ENCODE measurements at places on chromosomes 13 and 19. TPM values are rescaled to one million over a fixed set of nuclear protein-coding genes. Genes with fewer than 3 reads are reported as not detected.

DNA sequence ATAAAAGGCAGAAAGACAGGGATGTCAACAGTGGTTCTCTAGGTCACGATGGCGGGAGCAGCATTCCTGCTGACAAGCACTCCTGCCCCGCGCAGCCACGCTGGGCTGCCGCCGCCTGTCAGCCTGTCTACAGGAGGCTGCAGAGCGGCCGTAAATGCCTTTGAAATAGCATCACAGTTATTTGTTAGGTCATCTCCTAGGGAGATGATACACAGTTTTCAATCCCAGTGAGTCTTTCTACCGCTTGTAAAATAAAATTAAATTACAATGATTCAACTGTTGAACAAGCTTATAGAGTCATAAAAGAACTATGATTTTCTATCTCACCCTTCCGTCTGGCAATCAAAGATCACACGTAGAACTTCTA is 7.3 kb upstream of the SLC7A9 start:
- peak; percentile 35 for DNase-seq

GRCh38 chr13:98919566-98919965 is 58.3 kb downstream of the DOCK9 start:
- no peak for DNase-seq

DNA sequence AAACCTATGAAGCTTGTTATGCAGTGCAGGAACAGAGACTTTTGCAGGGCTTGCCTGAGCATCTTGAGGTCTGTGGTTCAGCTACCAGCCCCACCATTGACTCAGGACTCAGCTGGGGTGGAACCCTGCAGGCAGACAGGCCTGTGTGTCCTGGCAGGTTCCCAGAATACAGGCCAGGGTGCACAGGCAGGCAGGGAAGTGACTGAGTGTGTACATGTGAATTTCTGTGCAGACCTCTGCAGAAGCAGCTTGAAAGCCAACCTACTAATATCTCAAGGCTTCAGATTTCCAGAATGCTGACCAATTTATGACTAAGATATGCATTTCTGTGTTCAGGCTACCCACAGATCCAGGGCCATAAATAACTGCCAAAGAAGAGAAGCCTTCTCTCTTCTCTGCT is 254.4 kb downstream of the DLEU7 start:
- DNase-seq = no peak

DNA sequence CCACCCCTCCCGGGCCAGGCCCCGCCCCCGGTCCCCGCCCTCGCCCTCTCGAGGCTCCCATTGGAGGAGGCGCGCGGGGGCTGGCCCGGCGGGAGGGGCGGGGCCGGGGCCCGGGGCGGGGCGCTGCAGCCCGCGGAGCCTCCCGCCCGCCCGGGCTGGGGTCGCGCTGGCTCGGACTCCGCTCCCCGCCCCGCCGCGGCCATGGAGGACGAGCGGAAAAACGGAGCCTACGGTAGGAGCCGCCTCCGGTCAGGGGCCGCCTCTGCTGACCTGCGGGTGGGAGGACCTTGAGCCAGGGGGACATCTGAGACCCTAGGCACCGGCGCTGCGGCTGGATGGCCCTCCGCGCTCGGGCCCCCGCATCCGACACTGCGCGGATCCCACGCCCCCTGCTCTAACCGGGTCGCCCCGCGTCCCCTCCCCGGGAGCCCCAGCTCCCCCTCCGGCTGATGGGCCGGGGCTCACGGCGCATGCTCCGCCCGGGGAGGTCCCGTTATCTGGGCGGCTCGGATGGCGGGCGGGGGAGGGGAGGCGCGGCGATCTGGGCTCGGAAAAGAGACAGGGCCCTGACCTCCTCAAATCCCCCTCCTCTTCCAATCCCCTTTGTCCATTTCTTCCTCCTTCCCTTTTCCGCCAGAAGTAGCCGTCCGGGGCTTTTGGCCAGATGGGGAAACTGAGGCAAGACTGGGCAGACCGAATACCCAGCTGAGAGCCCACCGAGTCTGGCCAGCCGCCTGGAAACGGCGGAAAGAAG is 15.4 kb upstream of the AP1M2 start:
- peak; percentile 94 for DNase-seq

GRCh38 chr13:114145256-114145655 is 12.8 kb upstream of the RASA3 start:
- no peak for DNase-seq

DNA sequence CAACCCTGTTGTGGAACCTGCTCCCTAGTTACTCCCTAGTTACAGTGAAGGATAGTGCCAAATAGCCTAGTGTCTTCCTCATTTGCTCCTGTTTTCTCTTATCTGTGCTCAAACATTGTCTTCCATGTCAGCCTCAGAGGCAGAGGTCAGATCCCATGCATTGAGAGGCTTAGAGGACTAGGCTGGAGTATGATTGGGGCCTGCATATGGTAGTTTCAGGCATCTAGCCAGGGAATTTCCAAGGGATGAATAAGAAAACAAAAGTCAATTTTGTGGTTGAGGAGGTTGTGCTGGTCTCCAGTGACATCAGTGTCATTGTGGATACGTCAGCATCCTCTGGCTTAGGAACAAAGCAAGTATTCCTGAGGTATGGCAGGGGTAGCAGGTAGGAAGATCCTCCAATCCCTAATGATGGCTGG is 9.4 kb downstream of the ZNF546 start:
- no peak for DNase-seq

GRCh38 chr13:112683581-112683980 is 6.3 kb upstream of the ATP11A start:
- DNase-seq = no peak

DNA sequence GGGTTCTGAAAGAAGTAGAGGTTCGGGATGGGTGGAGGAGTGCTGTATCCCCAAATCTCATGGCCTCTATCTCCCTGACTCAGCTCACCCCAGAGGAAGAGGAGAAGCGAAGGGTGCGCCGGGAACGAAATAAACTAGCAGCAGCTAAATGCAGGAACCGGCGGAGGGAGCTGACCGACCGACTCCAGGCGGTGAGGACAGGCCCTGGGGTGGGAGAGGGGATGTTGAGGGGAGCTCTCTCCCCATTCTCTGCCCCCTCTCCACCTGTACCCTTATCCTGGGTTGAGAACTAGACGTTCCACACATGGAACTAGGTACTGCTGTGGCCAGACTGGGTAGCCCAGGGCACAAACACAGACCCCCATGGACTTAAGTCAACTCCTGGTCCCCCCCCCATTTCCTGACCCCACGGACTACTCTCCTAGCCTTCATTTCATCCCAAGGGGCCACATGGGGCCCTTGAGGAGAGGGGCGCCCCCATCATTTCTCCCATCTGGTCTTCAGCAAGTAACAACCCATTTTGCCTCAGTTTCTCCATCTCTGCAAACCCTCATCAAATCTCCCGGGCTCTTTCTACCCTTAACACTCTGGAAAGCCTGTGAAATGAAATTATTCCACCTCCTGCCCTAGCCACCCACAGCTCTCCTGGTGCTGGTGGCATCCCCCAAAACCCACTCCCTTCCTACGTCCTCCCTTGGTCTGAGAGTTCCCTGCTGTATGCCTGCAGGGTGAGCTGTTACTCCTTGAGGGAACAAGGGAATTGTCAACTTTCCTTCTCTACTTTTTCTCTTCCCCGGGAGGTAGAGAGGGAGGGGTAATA is 3.5 kb downstream of the FOSB start:
- no peak for DNase-seq

Gene MEF2B
- polyA plus RNA-seq = 1.7 TPM

Gene NKPD1
- 1.4 TPM for polyA plus RNA-seq

Gene NTN5
- 0.63 TPM for polyA plus RNA-seq

Gene ONECUT3
- polyA plus RNA-seq = 0.62 TPM

Gene CATSPERD
- 2.8 TPM for polyA plus RNA-seq
